Stimulated activated naive CD8-positive, alpha-beta T cell treated with anti-CD3 and anti-CD28 coated beads, Interleukin-15, Interleukin-2, amounts not matched to agents 100 U/mL and 50 U/mL, for 24 hours (primary cell): ENCODE measurements at places on chromosomes 4 and X.

DNA sequence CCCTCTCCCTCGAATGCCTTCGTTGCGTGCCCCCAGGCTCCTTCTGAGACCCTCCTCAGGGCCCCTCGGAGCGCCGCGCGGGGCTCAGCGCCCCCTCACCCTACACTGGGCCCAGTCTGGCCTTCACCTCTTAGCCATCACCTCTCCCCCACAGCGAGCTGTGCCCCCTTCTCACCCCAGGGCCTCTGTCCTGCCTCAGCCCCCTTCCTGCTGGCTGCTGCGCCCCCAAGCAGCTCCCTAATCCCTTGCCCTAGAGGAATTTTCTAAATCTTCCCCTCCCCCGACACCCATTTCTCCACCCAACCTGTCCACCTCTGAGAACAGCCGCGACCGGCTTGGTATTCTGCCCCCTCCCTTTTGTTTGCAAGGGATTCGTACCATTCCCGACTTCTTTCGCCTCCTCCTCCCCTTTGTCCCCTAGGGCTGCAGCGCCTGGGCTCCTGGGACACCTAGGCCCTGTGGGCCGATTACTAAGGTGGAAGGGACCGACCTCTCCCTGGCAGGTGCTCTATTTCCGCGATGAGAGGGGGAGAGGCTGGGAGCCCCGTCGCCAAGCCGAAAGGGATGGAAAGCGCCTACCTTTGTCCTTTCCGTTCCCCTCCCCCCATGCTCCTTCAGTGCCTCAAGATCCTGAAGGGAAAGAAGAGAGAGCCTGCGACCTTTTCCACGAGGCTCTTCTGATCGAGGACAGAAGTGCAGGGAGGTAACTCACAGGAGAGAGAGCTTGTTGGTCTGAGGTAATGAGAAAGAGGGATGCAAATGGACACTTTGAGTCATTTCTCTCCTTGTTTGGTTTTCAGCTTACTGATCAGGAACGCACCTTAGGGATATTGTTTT lies 10.9 kb downstream of the DLG3 start:
- peak; percentile 7 for DNase-seq

GRCh38 chrX:71604141-71604540 lies 14.2 kb downstream of the CXCR3 start:
- no peak for DNase-seq

- DNase-seq, result peak; percentile 15
Observed at GRCh38 chr4:108849611-108850168, 86.8 kb upstream of the ETNPPL start.

GRCh38 chr4:76674983-76675382 lies 223.0 kb downstream of the SOWAHB start:
- DNase-seq, result no peak

DNA sequence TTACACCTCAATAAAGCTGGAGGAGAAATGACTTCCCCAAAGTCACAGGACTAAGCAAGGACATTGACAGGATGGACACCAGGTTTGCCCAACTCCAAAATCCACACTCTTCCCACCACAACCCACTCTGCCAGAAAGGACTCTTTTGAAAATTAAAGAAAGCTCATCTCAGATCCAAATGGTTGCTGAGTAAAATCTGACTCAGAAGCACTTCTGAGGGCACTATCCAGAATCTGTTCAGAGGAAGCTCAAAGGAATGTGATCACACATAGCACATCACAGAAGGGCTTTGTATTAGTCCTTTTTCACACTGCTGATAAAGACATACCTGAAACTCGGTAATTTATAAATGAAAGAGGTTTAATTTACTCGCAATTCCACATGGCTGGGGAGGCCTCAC lies 155.5 kb downstream of the RAB28 start:
- DNase-seq, result no peak

DNA sequence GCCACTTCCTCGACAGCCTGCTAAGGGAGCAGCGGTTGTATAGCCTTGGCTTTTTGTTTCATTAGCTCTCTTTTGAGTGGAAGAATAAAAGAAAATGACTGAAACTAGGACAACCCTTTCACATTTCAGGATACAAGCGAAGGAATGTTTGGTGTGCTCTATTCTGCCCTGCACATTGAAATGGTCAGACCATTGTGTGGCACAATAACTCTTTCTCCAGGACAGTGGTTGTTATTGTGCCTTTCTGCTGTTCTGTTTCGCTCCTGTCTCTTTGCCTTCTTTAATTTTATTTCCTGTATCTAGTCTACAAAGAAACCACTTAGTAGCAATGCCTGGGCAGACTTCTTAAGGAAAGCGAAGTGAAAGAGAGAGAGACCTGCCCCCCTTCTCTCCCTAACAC lies 473.7 kb downstream of the GBA3 start:
- no peak for DNase-seq

DNA sequence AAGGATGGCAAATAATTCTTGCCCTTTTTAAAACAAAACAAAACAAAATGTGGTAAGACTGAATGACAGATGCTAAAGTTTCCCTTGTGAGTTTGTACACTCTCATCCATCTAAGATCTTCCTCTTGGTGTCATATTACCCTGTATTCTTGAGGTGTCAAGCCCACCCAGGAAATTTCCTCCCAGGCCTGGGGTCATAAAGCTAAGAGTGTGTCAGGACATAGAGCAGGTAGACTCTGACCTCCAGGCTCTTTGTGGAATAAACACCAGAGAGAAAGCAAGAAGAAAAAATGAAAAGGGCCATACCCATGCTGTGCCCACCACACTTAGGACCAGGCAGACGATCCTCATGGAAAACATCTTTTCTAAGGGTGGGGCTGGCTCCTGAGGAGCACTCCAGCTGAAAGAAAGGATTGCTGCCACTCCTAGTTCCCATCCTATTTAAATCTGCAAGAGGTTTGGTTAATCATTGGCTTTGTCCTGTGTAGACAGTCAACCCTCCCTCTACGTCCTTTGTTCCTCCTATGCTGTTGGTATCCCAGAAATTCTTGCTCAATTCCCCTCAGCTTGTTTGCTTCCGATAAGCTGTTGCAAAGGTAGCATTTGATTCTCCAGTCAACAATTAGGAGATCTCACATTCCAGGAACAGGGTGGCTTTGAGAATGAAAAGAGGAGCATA lies at the start of gene FGA:
TSS of gene FGA (minus strand) at position 414 of the 678 bp plus-strand sequence. CDS start at position 359, 55 bp downstream.
- no peak for DNase-seq

DNA sequence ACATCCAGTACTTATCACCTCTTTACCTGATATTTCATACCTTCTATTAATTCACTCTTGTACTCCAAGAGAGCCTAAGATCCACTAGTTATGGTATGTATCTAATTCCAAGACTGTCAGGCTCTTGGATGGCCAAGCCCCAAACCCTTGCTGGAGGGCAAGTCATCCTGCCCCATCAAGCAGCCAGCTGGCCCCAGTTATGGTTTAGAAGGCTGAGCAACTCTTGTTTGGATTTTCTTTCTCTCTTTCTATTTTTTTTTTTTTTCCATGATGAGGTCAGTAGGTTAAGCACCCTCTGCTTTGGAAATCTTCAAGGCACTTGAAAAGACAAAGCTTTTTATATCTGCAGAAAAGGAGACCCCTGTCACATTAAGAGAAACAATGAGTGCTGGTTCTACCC lies 10.9 kb upstream of the FGF16 start:
- DNase-seq, result no peak

- no peak for DNase-seq
Observed at GRCh38 chr4:90855111-90855510, 727.9 kb downstream of the CCSER1 start.

GRCh38 chr4:81804849-81805248 lies 333.1 kb upstream of the RASGEF1B start:
- DNase-seq, result no peak

DNA sequence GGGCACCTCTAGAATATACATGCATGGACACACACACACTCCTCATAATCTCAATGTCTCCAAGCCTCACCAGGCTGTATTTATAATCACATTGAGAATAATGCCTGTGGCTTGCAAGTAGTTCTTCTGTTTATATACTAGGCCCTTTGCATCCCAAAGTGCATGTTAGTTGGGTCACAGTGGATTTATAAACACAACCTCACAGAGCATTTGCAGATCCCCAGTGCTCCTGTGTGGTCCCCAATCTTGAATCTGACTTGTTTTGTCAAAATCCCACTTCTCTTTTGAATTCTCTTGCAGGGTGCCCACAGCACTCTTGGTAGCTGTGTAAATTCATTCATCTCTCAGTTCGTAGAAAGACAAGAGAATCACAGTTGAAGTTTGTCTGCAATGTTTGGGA lies 49.6 kb upstream of the PROM1 start:
- DNase-seq, result no peak

DNA sequence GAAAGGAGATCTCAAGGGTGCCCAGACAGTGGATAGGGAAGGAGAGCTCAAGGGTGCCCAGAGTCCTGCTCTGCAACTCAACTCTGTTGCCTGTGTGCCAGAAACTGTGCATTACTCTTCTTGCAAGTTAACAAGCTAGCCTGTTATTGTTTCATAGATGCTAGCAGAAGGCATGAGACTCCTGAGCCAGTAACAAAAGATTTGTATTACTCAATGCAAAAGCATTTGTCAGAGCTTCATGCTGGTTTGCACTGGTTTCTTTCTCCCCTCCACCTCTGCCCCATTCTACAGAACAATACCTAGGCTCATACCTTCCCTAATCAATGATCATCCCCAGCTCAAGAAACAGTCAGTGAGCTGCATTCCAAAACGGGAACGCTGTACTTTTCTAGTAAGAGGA lies 124.5 kb upstream of the NEIL3 start:
- DNase-seq, result no peak

DNA sequence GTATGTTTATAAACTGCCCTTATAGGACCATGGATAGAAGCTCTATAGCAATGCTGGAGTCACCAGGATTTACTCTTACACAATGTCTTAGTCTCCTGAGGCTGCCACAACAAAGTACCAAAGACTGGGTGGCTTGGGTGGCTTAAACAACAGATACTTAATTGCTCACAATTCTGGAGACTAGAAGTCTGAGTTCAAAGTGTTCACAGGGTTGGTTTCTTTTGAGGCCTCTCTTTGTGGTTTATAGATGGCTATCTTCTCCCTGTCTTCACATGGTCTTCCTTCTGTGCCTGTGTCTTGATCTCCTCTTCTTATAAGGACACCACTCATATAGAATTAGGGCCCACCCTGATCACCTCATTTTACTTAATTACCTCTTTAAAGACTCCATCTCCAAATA lies 2.0 kb upstream of the TRPC3 start:
- DNase-seq, result no peak

DNA sequence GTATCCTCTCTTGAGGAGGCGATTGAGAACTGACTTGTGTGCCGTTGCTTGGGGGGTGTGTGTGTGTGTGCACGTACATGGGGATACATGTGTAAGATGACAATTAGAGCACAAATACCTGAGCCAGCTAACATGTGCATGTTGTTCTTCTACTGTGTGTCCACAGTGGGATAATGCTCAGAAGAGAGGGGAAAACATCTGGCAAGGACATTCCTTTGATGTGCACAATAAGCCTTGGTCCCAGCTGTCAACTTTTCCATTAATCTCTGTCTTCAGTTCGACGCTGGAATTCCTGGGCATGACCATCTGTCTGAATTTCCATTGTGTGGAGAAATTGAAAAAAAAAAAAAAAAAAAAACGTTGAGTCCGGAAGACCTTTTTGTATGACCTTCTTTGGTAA lies 592.0 kb upstream of the GALNTL6 start:
- no peak for DNase-seq

DNA sequence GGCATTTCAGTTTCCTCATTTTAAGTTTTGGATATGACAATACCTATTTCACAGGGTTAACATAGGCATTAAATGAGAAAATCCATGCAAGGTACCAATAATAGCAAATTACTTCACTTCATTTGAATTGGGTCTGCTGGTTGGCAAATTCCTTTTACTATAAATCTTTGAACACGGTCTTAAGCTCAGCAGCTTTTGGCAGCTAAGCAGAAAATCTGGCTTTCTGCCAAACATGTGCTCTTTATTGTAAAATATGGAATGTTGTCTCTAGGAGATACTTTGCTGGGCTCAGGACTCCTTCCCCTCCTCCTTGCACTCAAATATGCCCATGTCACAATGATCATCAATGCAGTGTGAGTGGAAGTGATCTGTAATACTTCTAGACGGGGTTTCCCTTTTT lies 16.8 kb upstream of the DMP1 start:
- no peak for DNase-seq
